SW480 (cell line): ENCODE measurements at places on chromosomes 3 and 15.

GRCh38 chr3:23761440-23761896, 44.3 kb upstream of the UBE2E1 start:
- peak; percentile 54 for DNase-seq

GRCh38 chr3:126478581-126479310, 3.1 kb upstream of the ZXDC start:
- DNase-seq: no peak

- DNase-seq: peak; percentile 38
These were observed 17.4 kb upstream of the EHD4 start for GRCh38 chr15:41989573-41990242.

DNA sequence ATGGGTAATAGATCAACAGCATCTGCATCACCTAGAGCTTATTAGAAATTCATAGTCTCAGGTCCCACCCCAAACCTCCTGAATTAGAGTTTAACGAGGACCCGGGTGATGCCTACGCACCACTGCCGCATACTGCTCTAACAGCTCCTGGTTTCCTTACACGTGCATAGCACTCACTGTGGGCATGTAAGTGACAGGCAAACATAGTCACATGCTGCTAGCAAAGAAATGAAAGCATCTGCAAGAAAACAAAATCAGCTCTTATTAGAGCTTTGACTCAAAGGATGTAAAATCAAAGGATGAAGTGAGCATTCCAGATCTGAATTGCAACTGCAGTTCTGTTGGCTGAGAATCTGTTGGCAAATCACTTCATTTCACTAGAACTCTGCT, 19.1 kb upstream of the RIOX2 start:
- DNase-seq: no peak

DNA sequence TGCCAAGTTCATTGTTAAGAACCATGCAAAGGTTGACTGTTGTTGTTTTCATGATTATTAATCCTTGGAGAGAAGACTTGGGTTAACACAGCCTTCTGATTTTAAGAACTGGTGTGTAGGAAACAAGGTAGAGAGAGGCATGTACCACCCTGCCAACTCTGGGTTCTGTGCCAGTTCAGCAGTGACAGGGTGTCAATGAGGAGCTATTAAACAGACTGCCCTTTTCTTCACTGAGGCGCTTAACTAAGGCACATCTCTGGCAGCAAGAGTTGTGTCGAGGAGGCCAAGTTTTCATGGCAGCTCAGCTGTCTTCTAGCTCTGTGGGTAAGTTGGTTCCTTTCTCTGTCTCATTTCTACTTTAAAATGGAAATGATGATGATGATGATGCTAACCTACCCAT, 117.6 kb downstream of the FEZF2 start:
- no peak for DNase-seq

GRCh38 chr3:192887701-192888100, 30.0 kb downstream of the MB21D2 start:
- no peak for DNase-seq

- DNase-seq: peak; percentile 7
These were observed 220.5 kb downstream of the FAM43A start for GRCh38 chr3:194906229-194906629.

- no peak for DNase-seq
These were observed 7.4 kb upstream of the RIOX2 start for GRCh38 chr3:97979610-97980009.

DNA sequence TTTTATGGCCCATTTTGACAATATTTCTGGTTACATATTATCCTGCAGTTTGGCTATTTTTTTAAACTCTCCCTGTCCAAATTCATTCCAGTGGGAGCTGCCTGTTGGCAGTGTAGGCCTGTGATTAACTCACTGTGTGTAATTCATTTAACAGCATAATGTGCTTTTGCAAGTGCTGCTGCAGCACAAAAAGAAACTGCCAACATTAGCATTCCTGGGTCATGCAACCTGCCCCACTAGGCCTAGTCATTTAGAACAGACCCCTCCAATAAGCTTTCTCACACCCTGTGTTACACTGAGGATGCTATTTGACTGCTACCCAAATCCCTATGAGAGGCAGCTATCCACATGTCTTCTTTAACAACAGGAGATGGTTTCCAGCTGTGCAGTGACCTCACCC, 251.2 kb upstream of the UBE2E2 start:
- DNase-seq: no peak

- DNase-seq: peak; percentile 20
These were observed 2.4 kb upstream of the CFAP91 start for GRCh38 chr3:119700269-119700919.

DNA sequence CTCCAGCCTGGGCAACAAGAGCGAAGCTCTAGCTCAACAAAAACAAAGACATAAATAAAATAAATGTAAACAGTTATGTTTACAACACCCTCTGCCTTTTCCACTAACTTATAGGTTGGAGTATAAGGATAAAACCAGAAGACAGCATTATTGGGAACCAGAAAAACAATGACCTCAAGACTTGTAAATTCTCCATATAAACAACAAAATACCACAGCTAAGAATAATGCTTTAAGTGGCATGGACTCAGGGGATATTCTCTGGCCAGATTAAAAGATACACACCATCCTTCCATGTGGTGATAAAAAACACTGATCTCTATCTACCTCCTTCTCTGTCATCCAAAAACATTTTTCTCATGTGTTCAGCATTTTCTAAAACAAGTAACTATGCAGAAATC, 500.6 kb downstream of the MAGI1 start:
- no peak for DNase-seq
